Myometrial cell (primary cell): ENCODE measurements at places on chromosomes 6 and 20. TPM values are rescaled to one million over a fixed set of nuclear protein-coding genes. Genes with fewer than 3 reads are reported as not detected.

The SLC4A11 gene
- total RNA-seq = 0.58 and 1.2 TPM in 2 replicates

The SIRPB2 gene
- total RNA-seq = not detected in 2 replicates

The CHD6 gene
- 7.8 and 12.6 TPM in 2 replicates for total RNA-seq

The HLA-DPA1 gene
- 3.7 and 8.7 TPM in 2 replicates for total RNA-seq

The PREX1 gene
- total RNA-seq = 17.3 and 20.0 TPM in 2 replicates

The DEFB119 gene
- total RNA-seq = not detected in 2 replicates

The NOTCH4 gene
- total RNA-seq = 0.58 and 1.4 TPM in 2 replicates

The RGS17 gene
- total RNA-seq = 9.2 and 13.8 TPM in 2 replicates

The SMOC2 gene
- not detected in 2 replicates for total RNA-seq

The ATP6V1G2 gene
- 0.18 and 0.58 TPM in 2 replicates for total RNA-seq

The HCRTR2 gene
- total RNA-seq = not detected in 2 replicates

The FAM50B gene
- 3.2 and 11.0 TPM in 2 replicates for total RNA-seq

The SLC26A8 gene
- total RNA-seq = not detected in 2 replicates

The MEI4 gene
- total RNA-seq = not detected in 2 replicates

The BFSP1 gene
- 2.0 and 2.3 TPM in 2 replicates for total RNA-seq

The HLA-DRB1 gene
- total RNA-seq = not detected in 2 replicates

The ATP5F1E gene
- 21.3 and 22.3 TPM in 2 replicates for total RNA-seq

The DEFB110 gene
- total RNA-seq = not detected in 2 replicates

The SRMS gene
- not detected in 2 replicates for total RNA-seq

The GNL1 gene
- 49.1 and 70.9 TPM in 2 replicates for total RNA-seq

The PLEKHG1 gene
- 1.7 and 7.1 TPM in 2 replicates for total RNA-seq

The C4B gene
- total RNA-seq = 3.7 and 6.6 TPM in 2 replicates

The IMPG1 gene
- total RNA-seq = not detected in 2 replicates

The DNAH8 gene
- not detected in 2 replicates for total RNA-seq

The RAB32 gene
- total RNA-seq = 161 and 187 TPM in 2 replicates

The ROS1 gene
- total RNA-seq = 0.86 and 1.2 TPM in 2 replicates

The GGTLC1 gene
- not detected in 2 replicates for total RNA-seq

The GABRR1 gene
- not detected in 2 replicates for total RNA-seq
